ENCODE measurements at places on chromosomes 13 and 19. TPM values are rescaled to one million over a fixed set of nuclear protein-coding genes. Genes with fewer than 3 reads are reported as not detected.

LRRC4B gene
- total RNA-seq = 1.5 TPM

SIRT2 gene
- 59.7 TPM for total RNA-seq

LILRB4 gene
- 3.2 TPM for total RNA-seq

TRPC4 gene
- 0.19 TPM for total RNA-seq

KLC3 gene
- total RNA-seq = 32.2 TPM

SLITRK5 gene
- 0.06 TPM for total RNA-seq

CYP4F11 gene
- total RNA-seq = 16.6 TPM

KISS1R gene
- total RNA-seq = not detected

TNNT1 gene
- 23.1 TPM for total RNA-seq

DNA sequence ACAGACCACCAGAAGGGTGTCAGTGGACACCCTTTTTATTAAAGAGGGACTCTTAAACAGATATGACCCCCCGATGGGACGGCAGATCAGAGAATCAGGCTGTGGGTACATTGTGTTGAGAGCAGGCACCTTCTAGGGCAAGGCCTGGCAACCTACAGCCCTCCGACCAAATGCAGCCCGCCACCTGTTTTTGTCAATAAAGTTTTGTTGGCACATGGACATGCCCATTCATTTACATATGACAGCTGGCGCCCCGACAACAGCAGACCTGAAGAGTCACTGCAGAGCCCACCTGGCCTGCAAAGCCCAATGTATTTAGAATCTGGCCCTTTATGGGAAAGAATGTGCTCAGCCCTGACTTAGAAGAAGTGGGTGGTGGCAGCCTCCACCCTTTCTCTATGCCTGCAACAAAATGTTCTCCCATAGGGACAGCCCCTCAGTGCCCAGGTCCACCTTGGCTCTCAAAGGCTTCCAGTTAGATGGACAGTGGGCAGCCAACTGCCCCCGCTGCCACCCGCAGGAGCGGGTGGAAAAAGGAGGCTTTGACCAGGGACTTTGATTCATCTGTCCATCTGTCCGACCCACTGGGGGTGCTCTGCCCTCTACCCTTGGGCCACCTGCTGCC is 184.9 kb downstream of the PTPRS start:
- no peak for DNase-seq
- no peak overlapping the region for H3K4me3 ChIP-seq
- no peak overlapping the region for H3K27ac ChIP-seq
- H3K27me3 ChIP-seq = no peaks in the 10 kb centered on the region
- peaks cover 27% of the 10 kb centered on the region for H3K36me3 ChIP-seq

DNA sequence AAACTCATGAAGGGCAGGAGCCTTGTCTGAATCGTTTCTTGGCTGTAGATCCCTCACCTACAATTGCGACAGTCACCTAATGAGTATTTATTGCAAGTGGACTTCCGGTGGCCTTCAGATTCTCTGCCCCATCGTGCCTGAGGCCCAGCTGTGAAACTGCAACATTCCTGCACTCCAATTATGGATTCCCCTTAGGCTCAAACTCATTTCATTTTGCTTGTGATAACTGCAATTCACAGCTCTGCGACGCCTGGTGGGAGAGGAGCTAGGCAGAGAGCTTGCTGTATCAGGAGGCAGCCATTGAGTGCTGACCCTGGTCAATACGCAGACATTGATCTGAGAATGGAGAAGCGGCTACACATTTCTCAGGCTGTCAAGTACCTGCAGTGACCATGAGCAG is 59.0 kb downstream of the CCDC70 start:
- no peaks in the 10 kb centered on the region for H3K27me3 ChIP-seq
- no peak overlapping the region for H3K27ac ChIP-seq
- DNase-seq = no peak

DNA sequence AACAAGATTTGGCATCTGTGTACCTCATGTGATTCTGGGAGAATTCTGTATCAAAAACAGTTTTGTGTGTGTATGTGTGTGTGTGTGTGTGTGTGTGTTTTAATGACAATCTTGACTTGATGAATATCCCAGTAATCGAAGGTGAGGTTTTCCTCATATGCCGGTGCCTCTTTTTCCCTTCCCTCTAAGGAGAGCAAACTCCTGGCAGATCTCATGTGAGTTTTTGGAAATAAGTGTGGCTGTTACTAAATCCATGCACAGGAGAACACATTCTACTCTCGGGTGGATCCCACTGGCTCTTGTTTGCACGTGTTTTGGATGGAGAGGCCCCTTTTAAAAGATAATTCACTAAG is 29.0 kb upstream of the CEBPG start:
- H3K36me3 ChIP-seq = no peaks in the 10 kb centered on the region
- H3K27me3 ChIP-seq = no peaks in the 10 kb centered on the region
- no peak overlapping the region for H3K27ac ChIP-seq
- DNase-seq = no peak

DNA sequence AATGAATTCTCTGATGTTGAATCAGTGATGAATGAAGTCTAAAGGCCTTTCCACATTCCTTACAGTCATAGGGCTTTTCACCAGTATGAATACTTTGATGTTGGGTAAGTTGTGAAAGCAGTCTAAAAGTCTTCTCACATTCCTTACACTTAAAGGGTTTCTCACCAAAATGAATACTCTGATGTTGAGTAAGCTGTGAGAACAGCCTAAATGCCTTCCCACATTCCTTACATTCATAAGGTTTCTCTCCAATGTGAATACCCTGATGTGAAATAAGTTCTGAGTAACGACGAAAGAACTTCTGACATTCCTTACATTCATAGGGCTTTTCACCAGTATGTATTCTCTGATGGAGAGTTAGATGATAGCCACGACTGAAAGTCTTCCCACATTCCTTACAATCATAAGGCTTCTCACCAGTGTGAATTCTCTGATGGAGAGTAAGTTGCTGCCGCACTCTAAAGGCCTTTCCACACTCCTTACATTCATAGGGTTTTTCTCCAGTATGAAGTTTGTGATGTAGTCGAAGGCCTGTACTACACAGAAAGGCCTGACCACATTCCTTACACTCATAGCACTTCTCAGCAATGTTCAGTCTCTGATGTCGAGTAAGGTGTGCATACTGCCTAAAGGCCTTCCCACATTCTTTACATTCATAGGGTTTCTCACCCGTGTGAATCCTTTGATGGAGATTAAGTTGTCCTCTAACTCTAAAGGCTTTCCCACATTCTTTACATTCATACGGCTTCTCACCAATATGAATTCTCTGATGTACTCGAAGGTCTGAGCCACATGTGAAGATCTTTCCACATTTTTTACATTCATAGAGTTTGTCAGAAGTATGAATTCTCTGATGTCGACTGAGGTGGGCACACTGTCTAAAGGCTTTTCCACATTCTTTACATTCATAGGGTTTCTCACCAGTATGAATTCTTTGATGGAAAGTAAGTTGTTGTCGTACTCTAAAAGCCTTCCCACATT is 19.9 kb downstream of the ZFP30 start:
- no peaks in the 10 kb centered on the region for H3K27me3 ChIP-seq
- no peaks in the 10 kb centered on the region for H3K4me1 ChIP-seq
- H3K4me3 ChIP-seq = no peak overlapping the region
- H3K27ac ChIP-seq = no peak overlapping the region
- H3K36me3 ChIP-seq = peaks cover 13% of the 10 kb centered on the region

DNA sequence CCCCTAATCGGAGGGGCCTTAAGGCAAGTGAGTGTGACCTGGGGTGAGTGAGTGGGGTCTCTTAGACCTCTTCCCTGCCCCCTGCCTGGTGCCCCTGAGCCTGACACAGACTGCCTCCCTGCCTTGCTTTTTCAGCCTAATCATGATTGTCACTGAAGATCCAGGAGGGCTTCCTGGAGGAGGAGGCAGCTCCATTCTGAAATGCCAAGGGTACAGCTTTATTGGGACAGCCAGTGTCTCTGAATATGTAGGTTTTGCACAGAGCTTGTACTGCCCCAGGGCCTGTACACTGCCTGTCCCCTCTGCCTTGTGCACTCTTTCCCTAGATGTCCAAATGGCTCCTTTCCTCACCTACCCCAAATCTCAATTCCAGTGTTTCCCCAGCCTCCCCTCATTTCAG is 26.1 kb upstream of the SEMA6B start:
- H3K4me1 ChIP-seq = peaks cover 9% of the 10 kb centered on the region
- H3K36me3 ChIP-seq = no peaks in the 10 kb centered on the region
- no peak for DNase-seq
- peaks cover under 1% of the 10 kb centered on the region for H3K27me3 ChIP-seq

DNA sequence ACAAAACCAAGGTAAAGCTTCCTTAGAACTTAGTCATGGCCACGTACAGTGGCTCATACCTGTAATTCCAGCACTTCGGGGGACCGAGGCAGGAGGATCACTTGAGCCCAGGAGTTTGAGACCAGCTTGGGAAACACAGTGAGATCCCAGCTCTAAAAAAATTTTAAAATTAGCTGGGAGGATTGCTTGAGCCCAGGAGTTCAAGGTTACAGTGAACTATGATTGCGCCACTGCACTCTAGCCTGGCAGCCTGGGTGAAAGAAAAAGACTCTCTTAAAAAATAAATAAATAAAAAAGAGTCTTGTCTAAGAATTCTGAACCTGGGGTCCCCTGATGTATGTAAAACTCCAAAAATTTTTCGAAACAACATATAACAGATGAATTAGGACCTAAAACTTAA is 34.9 kb downstream of the N4BP2L2 start:
- H3K4me3 ChIP-seq = no peak overlapping the region
- DNase-seq = no peak
- H3K4me1 ChIP-seq = no peaks in the 10 kb centered on the region
- no peaks in the 10 kb centered on the region for H3K27me3 ChIP-seq
- no peaks in the 10 kb centered on the region for H3K36me3 ChIP-seq

DNA sequence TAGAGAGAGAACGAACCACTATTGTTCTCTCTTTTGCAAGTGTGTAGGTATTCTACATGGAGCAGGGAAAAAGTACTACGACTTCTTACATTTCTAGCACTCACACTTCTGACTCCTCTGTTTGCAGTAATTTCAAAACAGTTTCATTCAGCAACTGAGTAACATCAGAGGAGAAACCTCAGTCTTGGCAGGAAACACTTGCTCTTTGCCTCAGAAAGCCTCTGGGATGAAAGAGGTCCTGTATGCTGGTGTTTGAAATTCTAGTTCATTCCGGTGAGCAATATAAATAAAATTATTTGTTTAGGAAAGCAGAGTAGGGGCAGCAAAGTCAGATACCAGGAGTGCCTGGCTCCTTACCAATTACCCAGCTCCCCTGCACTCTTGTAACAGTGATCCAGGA is 595.5 kb downstream of the TBC1D4 start:
- no peak for DNase-seq
- no peaks in the 10 kb centered on the region for H3K4me1 ChIP-seq
- H3K36me3 ChIP-seq = no peaks in the 10 kb centered on the region
- no peaks in the 10 kb centered on the region for H3K27me3 ChIP-seq
- H3K4me3 ChIP-seq = no peak overlapping the region
- no peak overlapping the region for H3K27ac ChIP-seq

- peak overlapping the region; percentile 2 for H3K4me3 ChIP-seq
- peaks cover 84% of the 10 kb centered on the region for H3K36me3 ChIP-seq
- peak overlapping the region; percentile 84 for H3K27ac ChIP-seq
- H3K4me1 ChIP-seq = peaks cover 87% of the 10 kb centered on the region
Measured at GRCh38 chr19:38837656-38838121, 6.1 kb upstream of the ECH1 start.

DNA sequence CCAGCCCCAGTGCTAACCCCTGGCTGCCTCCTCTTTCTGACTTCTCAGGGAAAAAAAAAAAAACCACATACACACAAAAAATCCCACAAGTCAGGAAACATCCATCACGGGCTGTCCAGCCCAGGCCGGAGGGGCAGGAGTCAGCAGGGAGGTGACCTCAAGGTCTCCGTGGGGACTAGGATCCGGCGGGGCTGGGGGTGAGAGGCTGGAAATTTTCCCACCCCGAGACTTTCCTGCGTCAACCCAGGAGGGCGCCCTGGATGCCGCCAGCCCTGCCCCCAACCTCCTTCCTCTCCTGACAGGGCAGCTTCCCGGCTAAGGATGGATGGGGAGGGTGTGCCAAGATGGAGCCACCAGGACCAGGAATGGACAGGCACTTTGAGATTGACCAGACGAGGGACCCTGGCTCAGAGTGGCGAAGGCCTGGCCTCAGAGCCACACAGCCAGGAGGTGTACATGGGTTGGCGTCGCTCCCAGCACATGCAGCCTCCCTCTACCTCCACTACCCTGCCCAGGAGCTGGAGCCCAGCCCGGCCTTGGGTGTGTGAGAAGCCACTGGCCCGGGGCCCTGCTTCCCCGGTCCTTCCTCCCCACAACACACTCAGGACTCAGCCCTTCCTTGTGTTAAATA is 33.3 kb downstream of the BLOC1S3 start:
- no peak overlapping the region for H3K4me3 ChIP-seq
- peaks cover 17% of the 10 kb centered on the region for H3K4me1 ChIP-seq
- H3K27ac ChIP-seq = peak overlapping the region; percentile 49
- H3K27me3 ChIP-seq = no peaks in the 10 kb centered on the region
- no peaks in the 10 kb centered on the region for H3K36me3 ChIP-seq

- H3K27ac ChIP-seq = no peak overlapping the region
- H3K36me3 ChIP-seq = no peaks in the 10 kb centered on the region
- peaks cover 5% of the 10 kb centered on the region for H3K4me1 ChIP-seq
- H3K27me3 ChIP-seq = no peaks in the 10 kb centered on the region
Measured at GRCh38 chr13:42880056-42880605, 98.7 kb downstream of the FAM216B start.

GRCh38 chr13:112446867-112447266 is 70.7 kb downstream of the SPACA7 start:
- H3K36me3 ChIP-seq = no peaks in the 10 kb centered on the region
- H3K27ac ChIP-seq = no peak overlapping the region
- H3K4me1 ChIP-seq = no peaks in the 10 kb centered on the region
- H3K4me3 ChIP-seq = no peak overlapping the region

GRCh38 chr19:51124216-51124615 is 490 bp upstream of the SIGLEC9 start:
- DNase-seq = no peak
- no peaks in the 10 kb centered on the region for H3K4me1 ChIP-seq
- no peak overlapping the region for H3K4me3 ChIP-seq
- H3K27me3 ChIP-seq = no peaks in the 10 kb centered on the region
- peak overlapping the region; percentile 55 for H3K27ac ChIP-seq

- no peak for DNase-seq
- H3K36me3 ChIP-seq = peaks cover 10% of the 10 kb centered on the region
- H3K4me3 ChIP-seq = peak overlapping the region; percentile 32
Measured at GRCh38 chr13:97234742-97235141, 12.6 kb downstream of the MBNL2 start.

- no peaks in the 10 kb centered on the region for H3K36me3 ChIP-seq
- peak overlapping the region; percentile 66 for H3K27ac ChIP-seq
- H3K4me3 ChIP-seq = no peak overlapping the region
- no peaks in the 10 kb centered on the region for H3K27me3 ChIP-seq
- DNase-seq = no peak
Measured at GRCh38 chr13:46622630-46623256, 69.8 kb downstream of the LRCH1 start.

GRCh38 chr19:57786286-57786685 is 16.8 kb downstream of the ZNF586 start:
- no peak overlapping the region for H3K27ac ChIP-seq
- no peaks in the 10 kb centered on the region for H3K27me3 ChIP-seq
- no peaks in the 10 kb centered on the region for H3K4me1 ChIP-seq
- H3K4me3 ChIP-seq = no peak overlapping the region

DNA sequence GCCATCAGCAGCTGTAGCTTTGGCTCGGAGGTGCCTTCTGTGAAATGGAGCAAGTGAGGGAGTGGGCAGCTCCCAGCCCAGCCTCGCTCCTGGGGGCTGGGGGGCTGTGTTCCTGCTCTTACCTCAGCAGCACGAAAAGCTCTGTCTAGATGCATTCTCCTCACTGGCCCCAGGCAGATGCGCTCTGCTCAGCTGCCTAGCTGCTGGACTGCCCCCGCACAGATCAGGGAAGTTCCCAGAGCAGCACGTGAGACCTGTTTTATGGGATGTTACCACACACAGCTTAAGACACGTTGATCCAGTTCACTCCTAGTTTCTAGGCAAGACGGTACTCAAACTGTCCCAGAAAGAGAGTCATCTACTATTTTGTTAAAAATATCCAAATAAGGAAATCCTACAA is 13.6 kb downstream of the LCP1 start:
- H3K27ac ChIP-seq = no peak overlapping the region
- no peak for DNase-seq
- no peaks in the 10 kb centered on the region for H3K27me3 ChIP-seq

Measured in esophagus squamous epithelium (tissue), 5 donors.